Activated T-helper 1 cell treated with anti-CD3 and anti-CD28 coated beads, Interleukin-2, amount 50 U/mL, for 16 hours (primary cell): ENCODE measurements at places on chromosomes 5 and 9.

- DNase-seq = no peak
Observed at GRCh38 chr9:78676009-78676408, 379.1 kb downstream of the PSAT1 start.

- no peak for DNase-seq
Observed at GRCh38 chr5:88480801-88481499, 212.3 kb upstream of the TMEM161B start.

- DNase-seq = no peak
Observed at GRCh38 chr5:115888027-115888426, 46.3 kb downstream of the AP3S1 start.

GRCh38 chr9:684054-684890 lies 157.2 kb upstream of the DMRT1 start:
- no peak for DNase-seq

GRCh38 chr5:164784230-164784629 lies 1278.8 kb downstream of the MAT2B start:
- no peak for DNase-seq

DNA sequence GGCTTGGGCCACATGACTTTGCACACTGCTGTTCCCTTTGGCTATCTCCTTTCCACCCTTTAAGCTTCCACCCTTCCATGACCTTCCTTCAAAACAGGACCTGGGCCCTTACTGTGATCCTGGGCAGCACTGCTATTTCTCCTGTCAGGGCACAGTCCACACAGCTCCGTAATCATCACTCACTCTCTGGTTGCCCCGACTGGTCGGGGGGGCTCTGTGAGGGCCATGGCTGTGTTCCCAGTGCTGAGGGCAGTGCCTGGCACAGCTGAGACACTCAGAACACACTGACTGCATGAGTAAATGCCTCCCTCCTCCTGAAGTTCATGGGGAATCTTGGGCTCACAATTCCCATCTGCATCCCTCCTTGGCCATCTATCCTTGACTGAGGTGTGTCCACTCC lies 12.2 kb downstream of the TRAF1 start:
- no peak for DNase-seq

- DNase-seq = no peak
Observed at GRCh38 chr9:98331536-98332259, 76.2 kb upstream of the TBC1D2 start.

GRCh38 chr9:126063326-126063725 lies 263.3 kb upstream of the MVB12B start:
- DNase-seq = no peak
